Fibroblast of gingiva (primary cell): ENCODE measurements at places on chromosomes 11 and 22.

- peak; percentile 91 for DNase-seq
Measured at GRCh38 chr22:27718186-27719035, 83.1 kb downstream of the MN1 start.

- peak; percentile 53 for DNase-seq
Measured at GRCh38 chr11:789943-790342, at the start of gene CEND1. TSS of gene CEND1 (minus strand) at chr11:790090. CDS start at chr11:788576, 1,514 bp downstream.

DNA sequence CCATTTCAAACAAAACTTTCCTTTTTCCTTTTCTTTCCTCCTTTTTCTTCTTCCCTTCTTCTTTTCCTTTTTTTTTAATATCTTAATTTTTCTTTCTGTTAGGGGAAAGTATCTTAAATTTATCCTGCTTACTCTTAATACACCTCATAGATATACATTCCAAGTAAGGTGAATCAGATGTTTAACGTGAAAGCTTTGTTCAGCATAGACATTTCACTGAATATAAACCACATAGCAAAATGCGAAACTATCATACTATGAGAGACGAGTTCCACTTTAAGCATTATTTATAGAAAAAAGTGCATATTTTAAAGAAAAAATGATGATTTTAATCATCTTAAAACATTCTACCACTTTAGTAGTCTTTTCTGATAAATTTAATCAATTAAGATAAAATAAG lies 137.8 kb upstream of the MTMR2 start:
- DNase-seq: no peak

DNA sequence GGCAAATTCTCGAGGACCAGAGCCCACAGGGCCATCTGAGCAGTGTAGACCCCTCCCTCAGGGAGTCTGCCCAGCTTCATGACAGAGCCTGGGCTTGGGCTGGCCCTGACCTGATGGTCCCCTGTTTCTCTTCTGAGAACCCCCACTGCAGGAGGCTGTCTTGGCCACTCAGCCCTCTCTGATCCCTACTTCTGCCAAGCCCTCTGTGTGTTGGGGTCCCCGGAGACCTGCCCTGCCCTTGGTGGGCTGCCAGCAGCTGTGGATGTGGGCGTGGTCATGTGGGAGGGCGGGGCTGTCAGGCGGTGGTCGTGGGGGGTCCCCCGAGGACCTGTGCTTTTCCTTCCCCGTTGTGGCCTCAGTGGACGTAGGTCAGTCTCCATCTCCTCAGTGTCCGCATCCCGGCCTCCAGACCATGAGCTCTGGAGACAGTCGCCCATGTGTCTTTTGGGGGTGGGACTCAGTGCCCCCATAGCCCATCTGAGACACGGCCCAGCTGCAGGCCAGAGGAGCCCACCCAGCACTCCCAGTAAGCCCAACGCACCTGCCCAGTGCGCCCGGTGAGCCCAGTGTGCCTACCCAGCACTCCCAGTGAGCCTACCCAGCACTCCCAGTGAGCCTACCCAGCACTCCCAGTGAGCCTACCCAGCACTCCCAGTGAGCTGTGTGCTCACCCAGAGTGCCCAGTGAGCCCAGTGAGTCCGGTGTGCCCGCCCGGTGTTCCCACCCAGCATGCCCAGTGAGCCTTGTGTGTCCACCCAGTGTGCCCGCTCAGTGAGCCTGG lies 409.2 kb downstream of the TBC1D22A start:
- no peak for DNase-seq

DNA sequence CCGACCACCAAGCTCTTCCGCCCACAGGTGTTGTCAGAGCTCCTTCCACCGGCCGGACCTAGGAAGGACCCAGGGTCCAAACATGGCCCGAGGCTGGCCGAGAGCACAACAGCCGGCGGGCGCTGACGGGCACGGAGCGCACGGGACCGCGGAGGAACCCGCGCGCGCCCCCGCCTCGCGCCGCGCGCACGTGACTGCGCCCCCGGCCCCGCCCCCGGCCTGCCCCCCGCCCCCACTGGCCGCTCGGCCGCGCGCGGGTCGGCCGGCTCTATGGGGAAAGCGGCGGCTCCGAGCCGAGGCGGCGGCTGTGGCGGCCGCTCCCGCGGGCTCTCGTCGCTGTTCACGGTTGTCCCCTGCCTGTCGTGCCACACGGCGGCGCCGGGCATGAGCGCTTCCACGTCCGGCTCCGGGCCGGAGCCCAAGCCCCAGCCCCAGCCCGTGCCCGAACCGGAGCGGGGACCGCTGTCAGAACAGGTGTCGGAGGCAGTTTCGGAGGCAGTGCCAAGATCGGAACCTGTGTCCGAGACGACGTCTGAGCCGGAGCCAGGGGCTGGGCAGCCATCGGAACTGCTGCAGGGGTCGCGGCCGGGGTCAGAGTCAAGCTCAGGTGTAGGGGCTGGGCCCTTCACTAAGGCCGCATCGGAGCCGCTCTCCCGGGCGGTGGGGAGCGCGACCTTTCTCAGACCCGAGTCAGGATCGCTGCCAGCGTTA lies at the start of gene OSBP2:
OSBP2 (plus strand) TSS at position 235 of the 711 bp plus-strand sequence; CDS start at position 271, 36 bp downstream.
- no peak for DNase-seq

DNA sequence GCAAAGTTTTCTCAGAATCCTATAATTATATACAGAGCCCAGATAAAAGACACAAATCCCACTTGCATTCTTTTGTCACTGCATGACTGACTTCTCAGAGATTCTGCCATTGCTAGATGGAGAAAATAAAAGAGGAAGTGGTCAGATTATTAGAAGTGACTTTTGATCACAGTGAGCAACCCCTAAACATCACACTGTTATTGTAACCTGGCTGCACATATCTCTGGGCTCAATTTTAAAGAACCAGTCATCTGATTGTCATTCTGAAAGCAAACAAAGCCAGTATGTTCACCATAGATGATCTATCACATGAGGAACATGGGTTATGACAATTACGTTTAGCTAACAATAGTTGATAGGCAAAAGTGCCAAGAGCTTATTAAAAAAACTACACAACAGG lies 47.8 kb downstream of the COPB1 start:
- DNase-seq: no peak

GRCh38 chr11:112637876-112638275 lies 323.3 kb upstream of the NCAM1 start:
- DNase-seq: no peak

GRCh38 chr22:16828876-16829275 lies 3.7 kb upstream of the XKR3 start:
- DNase-seq: no peak

- no peak for DNase-seq
Measured at GRCh38 chr11:251550-251949, 14.8 kb downstream of the PSMD13 start.

GRCh38 chr11:97430877-97431276 lies 1041.1 kb downstream of the JRKL start:
- no peak for DNase-seq

GRCh38 chr11:118051136-118051610 lies 25.7 kb upstream of the TMPRSS4 start:
- DNase-seq: no peak

GRCh38 chr11:8263769-8264410 lies at the start of gene LMO1:
TSS of gene LMO1 (minus strand) at chr11:8263878. CDS start at chr11:8263362, 516 bp downstream.
- DNase-seq: peak; percentile 42

GRCh38 chr11:57584341-57584740 lies 13.1 kb upstream of the SERPING1 start:
- no peak for DNase-seq

DNA sequence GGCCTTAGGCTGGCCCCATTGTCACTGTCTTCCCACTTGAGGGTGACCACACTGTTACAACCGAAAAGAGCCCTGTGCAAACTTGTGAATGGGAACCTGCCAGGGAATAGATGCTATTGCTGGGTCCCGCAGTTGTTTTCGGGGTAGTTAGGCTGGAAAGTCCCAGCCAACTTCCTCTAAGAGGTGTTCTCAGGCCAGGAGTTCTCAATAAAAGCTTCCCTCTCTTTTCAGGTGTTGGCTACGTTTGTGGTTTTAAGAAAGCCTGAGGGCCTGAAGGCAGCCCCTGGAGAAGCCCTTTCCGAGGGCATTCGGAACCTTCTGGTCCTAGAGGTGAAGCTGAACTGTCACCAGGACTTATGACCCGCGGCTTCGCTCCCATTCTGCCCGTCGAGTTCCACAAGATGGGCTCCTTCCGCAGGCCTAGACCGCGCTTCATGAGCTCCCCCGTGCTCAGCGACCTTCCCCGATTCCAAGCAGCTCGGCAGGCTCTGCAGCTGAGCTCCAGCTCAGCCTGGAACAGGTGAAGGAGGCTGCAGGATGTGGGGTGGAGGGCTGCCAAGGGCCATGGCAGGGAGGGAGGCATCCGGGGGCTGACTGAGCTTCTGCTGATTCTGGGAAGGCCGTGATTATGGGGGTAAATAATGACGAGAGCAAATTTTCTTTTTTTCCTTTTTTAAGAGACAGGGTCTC lies 104.8 kb downstream of the PRR5L start:
- no peak for DNase-seq

DNA sequence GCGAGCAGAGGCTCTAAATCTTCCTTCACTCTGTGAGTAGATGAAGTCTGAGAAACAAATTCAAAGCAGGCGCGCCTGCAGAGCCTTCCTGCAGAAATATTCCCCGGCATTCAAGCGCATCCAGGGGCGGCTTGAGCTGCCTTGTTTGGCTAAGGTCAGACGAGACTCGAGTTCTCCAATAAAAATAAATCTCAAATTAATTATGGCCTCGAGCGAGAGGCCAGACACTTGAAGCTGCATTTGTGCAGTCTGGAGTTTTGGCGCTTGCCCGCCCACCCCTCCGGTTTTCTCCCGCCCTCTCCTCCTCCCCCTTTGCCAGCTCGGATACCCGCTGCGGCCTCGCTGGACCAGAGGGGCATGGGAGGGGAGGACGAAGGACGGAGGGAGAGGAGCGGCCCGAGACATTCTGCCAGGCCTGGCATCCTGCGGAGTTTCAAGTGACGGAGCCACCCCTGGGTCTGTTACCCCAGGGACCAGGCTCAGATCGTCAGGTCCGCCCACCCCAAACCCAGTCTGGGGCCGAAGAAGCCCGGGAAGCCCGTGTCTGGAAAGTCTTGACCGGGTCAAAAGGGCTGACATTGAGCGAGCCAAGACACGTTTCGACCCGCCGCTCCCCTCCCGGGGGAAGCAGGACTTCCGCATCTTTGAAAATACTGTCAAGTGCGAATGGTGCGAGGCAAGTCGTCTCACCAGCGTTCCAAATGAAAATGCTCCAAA lies 3.8 kb upstream of the FLI1 start:
- DNase-seq: peak; percentile 15

DNA sequence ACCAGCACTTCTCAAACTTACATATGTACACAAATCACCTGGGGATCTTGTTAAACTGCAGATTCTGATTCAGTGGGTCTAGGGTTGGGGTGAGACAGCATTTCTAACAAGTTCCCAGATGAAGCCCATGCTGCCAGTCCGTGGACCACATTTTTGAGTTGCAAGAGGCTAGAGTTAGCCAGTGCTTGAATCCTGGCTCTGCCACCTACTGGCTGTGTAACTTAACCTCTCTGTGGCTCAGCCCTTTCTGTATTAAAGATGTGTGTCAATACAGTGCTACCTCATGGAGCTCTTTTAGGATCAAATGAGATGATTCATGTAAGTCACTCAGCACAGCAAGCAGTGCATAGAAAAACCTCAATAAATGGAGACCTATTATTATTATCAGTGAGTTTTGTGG lies 90.2 kb upstream of the ISX start:
- DNase-seq: no peak

DNA sequence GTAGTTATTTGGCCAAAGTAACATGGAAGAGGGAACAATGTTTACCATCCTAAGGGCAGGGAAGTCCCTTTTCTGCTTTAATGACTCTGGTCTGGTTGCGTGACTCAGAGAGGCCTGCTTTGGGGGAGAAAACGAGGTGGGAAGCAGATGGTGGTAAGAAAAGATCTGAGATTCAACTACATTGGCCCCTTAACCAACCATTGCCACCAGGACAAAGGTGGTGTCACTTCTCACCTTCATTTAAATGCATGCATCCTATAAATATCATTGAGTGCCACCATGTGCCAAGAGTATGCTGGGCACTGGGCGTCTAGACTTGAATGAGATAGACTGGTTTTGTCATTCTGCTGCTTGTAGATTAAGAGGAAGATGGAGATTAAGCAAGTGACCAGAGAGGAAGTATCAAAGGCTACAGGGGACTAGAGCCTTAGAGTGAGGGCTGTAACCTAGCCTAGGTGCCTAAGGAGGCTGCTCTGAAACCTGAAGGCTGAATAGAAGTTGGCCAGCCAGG lies 3.6 kb upstream of the SORL1 start:
- DNase-seq: no peak

- no peak for DNase-seq
Measured at GRCh38 chr22:29269731-29270474, 1.8 kb downstream of the EWSR1 start.

GRCh38 chr11:75317446-75318122 lies 33.9 kb downstream of the ARRB1 start:
- DNase-seq: no peak

- DNase-seq: no peak
Measured at GRCh38 chr11:77067861-77068443, 1.2 kb downstream of the CAPN5 start.

DNA sequence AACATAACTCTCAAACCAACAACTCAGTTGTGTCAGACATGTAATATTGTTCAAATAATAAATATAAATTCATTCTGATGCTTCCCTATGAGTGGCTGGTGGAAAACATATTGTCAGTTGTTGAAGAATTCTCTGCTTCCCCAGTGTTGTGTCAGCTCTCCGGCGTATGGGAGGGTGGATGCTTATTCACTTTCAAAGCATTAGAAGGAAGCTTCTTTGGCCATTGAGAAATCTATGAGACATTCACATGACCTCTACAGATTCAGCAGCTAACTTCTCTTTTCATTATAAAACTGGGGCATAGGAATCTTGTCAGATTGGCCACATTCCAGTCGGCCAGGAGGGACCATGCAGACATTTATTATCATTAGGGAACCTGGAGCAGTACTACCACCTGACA lies 2.9 kb downstream of the OR51V1 start:
- peak; percentile 30 for DNase-seq

DNA sequence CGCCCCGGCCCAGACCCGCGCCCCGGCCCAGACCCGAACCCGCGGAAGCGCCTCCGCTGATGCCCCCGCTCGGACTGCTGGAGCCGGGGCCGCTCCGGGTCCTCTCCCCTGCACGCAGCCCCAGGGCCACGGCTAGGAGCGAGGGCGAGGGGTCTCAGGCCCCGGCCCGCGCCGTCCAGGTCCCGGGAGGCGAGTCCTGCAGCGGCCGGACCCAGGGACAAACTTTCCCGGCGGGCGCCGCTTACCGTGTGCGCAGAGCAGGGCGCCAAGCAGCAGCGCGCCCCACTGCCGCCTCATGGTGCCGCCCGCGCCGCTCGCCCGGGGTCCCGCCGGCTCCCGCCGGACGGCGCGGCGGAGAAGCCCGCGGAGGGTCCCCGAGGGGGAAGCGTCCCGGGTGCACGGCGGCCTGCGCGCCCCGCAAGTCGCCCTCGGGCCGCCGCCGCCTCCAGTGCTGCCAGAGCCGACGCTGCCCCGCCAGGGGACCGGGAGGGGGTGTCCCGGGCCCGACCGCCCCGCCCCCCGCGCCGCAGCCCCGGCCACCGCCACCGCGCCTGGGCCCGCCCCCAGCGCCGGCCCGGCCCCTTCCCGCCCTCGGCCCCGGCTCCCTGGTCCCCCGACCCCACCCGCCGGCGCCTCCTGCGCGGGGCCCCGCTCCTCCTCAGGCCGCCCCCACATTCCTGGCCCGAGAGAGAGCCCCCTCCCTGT lies at the start of gene LRP4:
LRP4 (minus strand) TSS at position 468 of the 705 bp plus-strand sequence; CDS start at position 297, 171 bp downstream.
- no peak for DNase-seq

DNA sequence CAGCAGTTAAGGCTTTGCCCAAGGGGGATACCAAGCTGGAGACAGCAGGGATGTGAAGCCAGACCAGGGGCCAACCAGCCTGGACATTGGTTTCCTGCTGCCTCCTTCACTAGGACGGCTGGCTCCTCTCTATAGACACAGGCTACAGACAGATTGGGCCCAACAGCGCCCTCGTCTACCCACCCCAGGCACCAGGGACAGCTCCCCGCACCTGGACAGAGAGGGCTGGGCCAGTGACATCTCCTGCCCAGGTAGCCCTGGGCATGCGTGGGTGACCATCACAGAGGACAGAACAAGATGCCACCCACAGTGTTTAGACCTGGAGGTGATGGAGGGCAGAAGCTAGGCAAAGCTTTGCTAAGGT lies 1.2 kb downstream of the DKK3 start:
- DNase-seq: no peak
